ENCODE measurements at places on chromosomes 12 and 14.

- DNase-seq: no peak
These were observed 837 bp downstream of the COL2A1 start for GRCh38 chr12:48003226-48004052.

DNA sequence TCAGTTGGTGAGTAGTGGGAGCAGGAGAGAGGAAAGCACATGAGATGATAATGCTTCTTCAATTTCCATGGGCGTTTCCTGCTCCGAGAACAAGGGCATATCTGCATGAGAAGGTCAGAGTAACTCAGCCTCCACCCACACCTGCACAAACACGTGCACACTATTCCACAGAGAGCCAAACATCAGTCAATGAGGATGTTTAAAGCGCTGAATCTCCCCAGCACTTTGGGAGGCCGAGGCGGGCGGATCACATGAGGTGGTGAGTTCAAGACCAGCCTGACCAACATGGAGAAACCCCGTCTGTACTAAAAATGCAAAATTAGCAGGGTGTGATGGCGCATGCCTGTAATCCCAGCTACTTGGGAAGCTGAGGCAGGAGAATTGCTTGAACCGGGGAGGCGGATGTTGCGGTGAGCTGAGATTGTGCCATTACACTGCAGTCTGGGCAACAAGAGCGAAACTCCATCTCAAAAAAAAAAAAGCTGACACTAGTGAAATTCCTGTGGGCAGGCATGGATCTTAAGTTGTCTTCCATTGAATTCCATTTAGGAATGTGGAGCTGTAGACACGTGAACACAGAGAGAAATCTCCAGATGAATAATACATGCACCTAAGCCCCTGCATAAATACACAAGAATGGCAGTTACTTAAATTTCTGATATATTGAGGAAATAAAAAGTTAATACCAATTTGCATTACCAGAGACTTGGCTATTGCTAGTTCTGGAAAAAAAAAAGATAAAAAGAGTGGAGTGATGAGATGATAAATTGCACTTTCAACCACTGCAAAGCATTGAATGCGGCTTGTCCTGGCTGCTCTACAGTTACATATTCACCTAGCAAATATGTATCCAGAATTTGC lies 1097.4 kb upstream of the TMEM132C start:
- DNase-seq: no peak

- no peak for DNase-seq
These were observed 48.3 kb upstream of the TMEM263 start for GRCh38 chr12:106907411-106907810.

DNA sequence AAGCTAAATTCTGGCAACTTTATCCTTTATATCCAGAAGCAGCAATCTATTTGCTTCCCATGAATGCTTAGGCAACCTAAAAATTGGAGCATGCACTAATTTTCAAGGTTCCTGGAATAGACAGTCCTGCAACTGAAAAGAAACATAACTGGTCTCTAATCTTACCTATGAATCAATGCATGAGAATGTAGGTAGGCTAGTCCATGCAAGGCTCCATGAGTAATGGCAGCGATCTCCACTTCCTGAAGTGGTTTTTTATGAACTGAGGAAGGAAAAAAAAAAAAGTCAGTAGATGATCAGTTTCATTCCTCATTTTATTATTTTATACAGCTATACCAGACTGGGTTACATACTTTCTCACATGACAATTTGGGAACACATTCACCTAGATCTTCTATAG lies 102.0 kb downstream of the PEBP1 start:
- no peak for DNase-seq

Data from stimulated activated CD4-positive, alpha-beta T cell treated with anti-CD3 and anti-CD28 coated beads, TNF-alpha, amount 100 ng/mL, for 1 hour (primary cell).